ENCODE measurements at places on chromosomes 5 and 9.
A peak's percentile ranks its signal among the peaks of the same experiment; 100 is the strongest.

DNA sequence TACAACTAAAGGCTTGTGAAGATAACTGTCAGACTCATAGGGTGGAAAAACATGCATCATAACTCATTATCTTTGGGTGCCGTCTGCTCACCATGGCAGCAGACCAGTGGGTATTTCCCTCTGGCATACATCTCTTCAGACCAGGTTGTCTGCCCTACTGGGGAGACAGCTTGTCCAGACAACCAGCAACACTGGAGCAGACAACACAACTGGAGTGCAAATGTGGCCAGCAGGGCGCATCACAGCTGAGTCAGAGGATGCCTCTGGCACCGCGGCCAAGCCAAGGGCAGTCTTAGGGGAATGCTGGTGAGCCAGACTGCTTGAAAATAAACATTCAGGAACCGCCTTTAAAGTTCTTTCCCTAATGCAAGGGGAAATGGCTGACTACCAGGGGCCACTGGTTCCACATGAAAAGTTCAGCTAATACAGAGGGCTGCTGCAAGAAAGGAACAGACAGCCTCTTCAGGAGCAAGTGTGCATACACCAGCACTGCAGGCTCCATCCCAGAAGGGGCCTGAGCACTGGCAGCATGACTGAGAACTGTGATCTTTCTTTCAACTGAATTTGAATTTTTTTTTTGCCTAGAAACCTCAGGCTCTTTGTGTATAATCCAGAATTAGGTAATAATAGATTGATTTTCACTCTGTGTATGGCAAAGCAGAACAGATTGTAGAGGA lies 77.3 kb downstream of the MAMDC2 start:
- peak; percentile 87 for DNase-seq

DNA sequence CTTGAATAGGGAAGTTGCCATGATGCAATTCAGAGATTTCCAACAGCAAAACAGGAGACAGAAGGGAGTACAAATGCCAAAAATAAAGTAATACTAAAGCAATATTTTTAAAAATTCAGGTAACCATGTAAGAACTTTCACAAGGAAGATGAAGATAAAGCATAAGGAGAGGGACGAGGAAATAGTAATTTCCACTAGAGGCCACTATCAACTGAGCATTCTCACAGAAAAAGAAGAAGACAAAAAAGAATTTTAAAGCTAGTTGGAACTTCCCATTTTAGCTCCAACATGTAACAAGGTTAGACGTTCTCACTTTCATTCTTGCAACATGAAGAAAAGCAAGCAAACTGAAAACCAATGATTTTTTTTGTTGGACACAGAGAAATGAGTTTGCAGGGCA lies 779.9 kb upstream of the CDH6 start:
- DNase-seq = no peak

- no peak for DNase-seq
Measured at GRCh38 chr5:126753227-126753626, 23.7 kb upstream of the LMNB1 start.

DNA sequence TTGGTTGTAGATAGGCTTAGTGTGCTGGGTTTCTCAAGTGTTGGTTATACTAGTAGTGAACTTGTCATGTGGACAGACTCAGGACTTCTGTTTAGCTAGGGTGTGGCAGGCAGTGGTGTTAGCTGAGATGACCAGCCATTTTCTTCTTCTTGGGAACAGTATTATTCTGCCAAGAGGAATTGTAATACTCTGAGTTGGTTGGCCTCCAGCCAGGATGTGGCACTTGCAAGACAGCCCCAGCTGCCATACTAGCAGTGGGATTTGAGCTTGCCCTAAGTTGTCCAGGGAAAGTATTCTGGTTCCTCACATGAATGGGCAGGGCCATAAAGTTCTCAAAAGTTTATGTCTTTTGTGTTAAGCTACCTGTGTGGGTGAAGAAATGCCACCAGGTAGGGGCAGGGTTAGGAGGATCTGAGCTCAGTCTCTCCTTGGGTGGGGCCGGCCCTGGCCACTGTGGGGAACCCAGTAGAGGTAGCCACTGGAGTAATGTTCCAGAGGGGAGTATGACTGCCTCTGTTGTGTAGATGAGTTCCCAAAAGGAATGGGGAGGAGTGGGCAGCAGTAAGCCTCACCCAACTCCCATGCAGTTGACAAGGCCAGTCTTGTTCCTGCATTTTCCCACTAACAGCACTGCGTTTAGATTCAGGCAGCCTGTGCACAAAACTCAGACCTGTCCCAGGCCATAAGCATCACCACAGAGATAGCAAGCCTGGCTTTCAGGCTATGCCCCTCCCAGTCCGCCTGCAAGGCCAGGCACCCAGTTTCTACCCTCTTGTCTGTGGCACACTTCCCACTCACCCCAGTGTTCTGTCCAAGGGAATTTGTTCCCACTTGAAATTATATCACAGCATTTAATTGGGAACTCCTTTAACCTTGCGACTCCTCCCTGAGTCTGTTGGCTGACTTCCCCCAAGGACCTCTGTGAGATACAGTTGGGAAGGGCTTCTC lies 250.7 kb downstream of the ANXA1 start:
- DNase-seq = no peak

DNA sequence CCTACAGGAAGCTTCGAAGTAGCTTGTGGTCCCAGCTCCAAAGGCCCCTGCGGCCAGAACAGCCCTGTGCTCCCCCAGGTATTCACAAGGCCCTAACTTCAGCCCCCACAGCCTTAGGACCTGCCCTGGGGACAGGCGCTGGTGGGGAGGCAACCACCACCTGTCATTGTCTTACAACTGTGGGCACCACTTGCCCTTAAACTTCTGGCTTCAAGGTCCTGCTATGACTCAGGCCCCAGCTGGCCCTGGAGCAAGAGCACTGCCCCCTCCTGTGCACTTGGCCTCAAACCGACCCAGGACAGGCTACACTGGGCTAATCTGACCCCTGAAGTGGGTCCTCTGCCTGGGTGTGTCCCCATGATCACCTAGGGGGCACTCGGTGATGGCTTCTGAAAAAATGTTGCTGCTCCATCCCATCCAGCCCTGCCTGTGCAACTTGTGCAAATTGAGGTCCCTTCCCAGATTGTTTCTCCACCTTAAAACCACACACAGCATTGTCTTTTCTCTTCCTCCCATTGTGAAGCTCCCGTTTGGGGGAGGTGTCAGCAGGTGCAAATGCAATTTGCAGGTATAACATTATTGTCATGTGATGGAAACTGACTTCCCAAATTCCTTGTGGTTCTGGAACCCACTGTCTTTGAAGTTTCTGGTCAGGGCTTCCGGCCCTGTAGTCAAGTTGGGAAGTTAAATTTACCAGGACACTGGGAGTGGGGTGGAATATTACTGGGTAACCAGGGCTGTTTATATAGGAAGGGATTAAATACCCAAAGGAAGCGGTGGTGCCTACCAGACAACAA lies 1.1 kb upstream of the PROB1 start:
- DNase-seq = no peak

DNA sequence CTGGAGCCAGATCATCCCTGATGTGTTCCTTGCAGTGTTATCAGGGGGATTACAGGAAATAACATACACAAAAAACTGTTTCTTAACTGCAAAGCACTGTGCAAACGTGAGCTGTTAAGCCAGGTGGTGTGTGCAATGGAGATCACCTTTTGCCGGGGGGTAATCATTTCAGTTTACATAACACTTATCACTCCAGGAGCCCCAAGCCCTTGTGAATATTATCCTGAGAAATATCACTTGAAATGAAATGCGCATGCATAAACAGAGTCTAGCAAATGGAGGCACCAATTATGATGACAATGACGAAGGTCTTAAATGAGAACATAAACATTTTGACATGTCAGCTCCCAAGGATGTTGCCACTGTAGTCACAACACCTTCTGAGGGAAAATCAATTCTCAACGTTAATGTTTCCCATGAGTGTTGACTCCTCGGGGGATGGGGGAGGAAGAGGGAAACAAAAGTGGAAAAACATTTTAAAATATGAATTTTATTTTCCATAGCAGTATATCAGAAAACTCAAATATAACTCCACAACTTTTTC lies 54.5 kb upstream of the RAD23B start:
- DNase-seq = no peak

- DNase-seq = no peak
Measured at GRCh38 chr5:158701007-158701391, 398.7 kb downstream of the EBF1 start.

DNA sequence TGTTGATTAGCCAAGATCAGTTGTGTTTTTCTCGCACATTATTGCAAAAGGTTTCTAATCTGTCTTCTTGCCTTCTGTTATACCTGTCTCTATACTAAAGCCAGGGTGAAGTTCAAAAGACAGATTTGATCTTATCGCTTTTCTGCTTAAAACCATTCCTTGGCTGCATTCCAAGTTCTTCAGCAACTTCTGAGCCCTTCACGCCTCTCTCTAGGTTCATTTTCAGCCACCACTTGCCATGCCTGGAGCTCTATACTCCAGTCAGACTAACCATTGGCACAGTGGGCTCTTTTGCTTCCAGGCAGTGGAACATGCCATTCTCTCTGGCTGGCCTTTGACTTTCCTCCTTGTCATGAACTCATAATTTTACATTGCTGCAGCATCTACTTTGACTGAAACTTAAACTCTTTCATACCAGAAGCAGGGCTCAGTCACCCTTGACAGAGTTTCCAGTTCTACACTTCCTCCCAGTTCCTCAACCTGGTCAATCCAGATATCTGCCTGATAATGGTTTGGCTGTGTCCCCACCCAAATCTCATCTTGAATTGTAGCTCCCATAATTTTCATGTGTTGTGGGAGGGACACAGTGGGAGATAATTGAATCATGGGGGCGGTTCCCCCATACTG lies 114.4 kb downstream of the SLC12A2 start:
- no peak for DNase-seq

- no peak for DNase-seq
Measured at GRCh38 chr9:27591093-27591492, 17.8 kb upstream of the C9orf72 start.

GRCh38 chr5:98110282-98110691 lies 663.2 kb upstream of the RGMB start:
- DNase-seq = peak; percentile 48

DNA sequence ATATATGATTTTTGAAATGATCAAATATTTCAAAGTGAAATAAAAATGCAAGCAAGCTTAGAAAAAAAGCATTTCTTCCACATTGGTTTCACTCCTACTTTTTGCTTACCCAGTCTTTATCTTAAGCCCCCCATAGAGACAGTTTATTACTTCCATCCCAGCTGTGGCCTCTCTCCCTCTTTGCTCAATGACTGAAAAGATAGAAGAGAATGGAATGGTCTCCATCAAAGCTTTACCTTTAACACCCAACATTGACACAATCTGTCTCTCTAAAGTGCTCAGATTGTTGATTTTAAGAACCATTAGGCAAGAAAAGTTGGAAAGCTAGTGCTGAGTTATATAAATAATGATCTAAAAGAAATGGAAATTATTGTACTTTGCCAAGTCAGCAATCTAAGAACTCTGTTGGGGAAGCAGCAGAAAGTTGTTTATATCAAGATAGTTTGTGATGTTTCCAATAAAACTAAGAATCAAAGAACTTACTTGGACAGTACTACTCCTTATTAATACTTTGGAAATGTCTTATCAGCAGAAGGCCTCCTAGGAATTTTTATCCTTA lies 277.5 kb upstream of the NREP start:
- no peak for DNase-seq

- DNase-seq = no peak
Measured at GRCh38 chr9:82923912-82924605, 138.9 kb downstream of the RASEF start.

- no peak for DNase-seq
Measured at GRCh38 chr9:87501806-87502205, 4.1 kb downstream of the DAPK1 start.

DNA sequence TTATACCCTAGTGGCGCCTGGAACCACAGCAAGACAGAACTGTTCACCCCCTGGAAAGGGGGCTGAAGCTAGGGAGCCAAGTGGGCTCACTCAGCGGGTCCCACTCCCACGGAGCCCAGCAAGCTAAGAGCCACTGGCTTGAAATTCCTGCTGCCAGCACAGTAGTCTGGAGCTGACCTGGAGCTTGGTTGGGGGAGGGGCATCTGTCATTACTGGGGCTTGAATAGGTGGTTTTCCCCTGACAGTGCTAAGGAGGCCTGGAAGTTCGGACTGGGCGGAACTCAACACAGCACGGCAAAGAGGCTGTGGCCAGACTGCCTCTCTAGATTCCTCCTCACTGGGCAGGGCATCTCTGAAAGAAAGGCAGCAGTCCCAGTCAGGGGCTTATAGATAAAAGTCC lies 19.5 kb downstream of the BTNL3 start:
- no peak for DNase-seq

GRCh38 chr5:141477044-141477575 lies 1.3 kb downstream of the PCDHGC3 start:
- DNase-seq = no peak

DNA sequence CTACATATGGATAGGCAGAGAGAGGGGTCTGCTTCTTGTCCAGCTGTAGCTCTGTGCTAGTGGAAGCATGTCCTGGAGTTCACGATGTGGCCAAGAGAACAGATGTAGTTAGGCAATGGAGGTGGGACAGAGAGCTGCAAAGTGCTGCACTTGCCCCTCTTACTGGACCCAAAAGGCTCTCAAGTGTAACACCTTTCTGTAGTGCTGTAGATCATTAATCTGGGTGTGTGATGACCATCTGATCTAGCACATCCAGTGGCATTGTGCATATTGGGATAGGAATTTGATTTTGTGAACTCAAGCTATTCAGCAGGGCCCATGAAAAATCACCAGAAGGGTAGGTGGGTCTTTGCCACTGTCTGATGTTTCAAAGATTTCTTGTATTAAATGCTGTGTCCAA lies 151.4 kb downstream of the KDM4C start:
- DNase-seq = no peak

- no peak for DNase-seq
Measured at GRCh38 chr9:77038281-77039036, 19.0 kb downstream of the FOXB2 start.

DNA sequence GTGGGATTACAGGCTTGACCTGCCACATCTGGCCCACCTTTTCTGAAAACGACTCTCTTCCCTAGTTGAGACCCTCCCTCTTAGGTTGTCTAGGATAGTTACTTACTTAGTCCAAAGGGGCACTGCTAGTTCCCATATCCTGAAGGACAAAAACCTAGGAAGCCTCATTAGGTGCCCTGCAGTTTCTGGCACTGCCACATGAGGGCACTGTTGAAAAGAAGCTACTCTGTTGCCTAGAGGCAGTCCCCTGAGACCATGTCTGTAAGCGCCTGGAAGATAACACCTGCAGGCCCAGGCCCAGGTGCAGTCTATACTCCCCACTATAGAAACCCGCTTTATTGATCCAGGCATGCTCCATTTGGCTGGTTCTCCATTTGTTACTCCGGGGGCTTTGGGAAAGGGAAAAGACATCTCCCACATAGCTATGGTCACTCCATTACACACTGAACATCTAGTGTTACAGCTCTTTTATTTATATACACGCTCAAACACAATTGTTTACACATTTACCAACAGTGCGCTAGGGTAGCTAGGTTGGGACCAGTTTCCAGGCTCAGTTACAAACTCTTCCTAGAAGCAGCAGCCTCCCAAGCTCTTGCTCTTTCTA lies 73.4 kb upstream of the PPARGC1B start:
- DNase-seq = no peak

- no peak for DNase-seq
Measured at GRCh38 chr5:32572778-32573480, 12.4 kb upstream of the SUB1 start.

DNA sequence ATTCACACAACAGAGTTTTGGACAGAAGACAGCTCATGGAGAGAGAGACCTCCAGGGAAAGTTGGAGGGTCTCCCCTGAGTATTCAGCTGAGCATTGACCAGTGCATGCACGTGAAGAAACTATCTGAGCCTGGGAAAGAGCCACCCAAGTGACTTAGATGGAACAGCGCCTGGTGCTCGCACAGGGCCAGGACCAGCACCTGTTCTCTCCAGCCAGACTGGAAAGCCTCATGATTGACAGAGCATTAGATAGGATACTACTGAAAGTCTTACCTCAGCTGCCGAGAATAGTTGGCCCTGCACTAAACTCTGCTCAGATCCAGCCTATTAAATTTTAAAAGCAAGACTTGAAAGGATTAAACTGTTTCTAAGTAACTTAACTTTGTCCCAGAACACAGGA lies 28.3 kb upstream of the NEURL1B start:
- no peak for DNase-seq
